ENCODE measurements at places on chromosomes 4 and X.

DNA sequence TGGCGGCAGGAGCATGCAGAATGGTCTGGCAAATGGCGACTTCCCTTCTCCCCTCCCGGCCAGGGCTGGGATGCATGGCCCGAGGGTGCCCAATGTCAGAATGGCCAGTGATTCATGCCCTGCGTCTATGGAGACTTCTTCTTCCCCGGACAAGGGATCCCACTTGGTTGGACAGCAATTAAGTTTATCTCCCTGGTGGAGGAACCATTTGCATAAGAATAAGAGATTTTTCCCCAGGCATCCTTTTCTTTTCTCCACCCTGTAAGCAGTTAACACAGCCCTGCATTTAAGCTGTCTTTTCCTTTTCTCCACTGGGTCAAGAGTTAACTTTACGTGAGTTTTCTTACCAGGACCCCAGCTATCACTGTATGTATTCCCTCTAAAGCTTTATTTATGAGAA, 856.6 kb downstream of the GLUD2 start:
- no peak for DNase-seq

DNA sequence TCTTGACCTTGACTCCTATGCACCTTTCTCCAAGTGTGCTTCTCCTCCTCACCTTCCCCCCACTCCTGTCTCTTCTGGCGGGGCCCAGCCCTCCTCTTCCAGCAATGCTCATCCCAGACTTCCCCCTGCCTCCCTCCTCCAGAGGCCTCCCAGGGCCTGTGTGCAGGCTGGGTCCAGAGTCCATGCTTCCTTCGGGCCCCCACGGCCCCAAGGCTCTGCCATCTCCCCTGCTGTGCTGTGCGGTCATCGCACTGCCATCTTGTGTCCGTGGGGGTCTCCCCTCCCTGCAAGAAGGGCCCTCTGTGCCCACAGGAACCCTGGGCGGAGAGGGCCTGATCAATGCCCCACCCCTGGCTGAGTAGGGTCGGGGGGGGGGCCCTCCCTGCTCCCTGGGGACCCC, 27.3 kb downstream of the ATP2B3 start:
- no peak for DNase-seq

DNA sequence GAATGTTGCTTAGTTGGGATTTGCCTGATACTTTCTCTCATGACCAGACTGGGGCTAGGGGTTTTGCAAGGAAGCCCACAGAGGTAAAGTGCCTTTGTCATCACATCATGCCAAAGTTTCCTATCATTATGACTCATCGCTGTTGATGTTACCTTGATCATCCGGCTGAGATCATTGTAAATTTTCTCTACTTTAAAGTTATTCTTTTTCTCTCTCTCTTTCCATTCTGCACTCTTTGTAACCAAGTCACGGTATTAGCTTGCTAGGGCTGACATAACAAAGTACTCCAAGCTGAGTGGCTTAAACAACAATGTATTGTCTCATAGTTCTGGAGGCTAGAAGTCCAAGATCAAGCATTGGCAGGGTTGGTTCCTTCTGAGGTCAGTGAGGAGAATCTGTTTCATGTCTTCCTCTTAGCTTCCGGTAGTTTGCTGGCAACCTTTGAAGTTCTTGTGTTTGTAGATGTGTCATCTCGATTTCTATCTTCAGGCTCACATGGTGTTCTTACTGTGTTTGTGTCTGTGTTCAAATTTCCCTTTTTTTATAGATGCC, 113.0 kb downstream of the DTHD1 start:
- no peak for DNase-seq

DNA sequence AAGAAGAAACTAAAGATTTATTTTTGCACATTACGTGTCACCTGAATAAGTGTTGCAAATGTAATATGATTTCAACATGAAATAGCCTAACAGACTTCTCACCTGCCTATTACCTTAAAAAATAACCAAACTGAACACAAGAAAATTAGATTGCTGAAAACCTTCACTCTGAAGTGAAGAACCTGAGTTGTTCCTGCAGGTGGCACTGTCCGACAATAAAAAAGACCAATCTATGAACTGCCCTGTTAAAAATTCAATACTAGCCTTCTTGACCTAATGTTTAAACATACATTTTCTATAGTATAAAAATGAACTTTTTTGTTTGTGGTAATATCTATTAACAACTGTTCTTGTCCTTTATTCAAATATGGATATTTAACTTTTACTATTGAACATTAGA, 69.2 kb upstream of the PNPLA4 start:
- no peak for DNase-seq

- DNase-seq = no peak
These were observed 46.4 kb downstream of the PTPN13 start for GRCh38 chr4:86640469-86640868.

All from NCI-H2029 treated with DMSO at 0.1 percent for 48 hours (cell line).